LHCN-M2 (cell line): ENCODE measurements at places on chromosomes 7 and 10. TPM values are rescaled to one million over a fixed set of nuclear protein-coding genes. Genes with fewer than 3 reads are reported as not detected.

Gene TMEM270
- total RNA-seq: not detected in 2 replicates

Gene SPDYE2
- total RNA-seq: not detected in 2 replicates

Gene CYP26C1
- not detected in 2 replicates for total RNA-seq

DNA sequence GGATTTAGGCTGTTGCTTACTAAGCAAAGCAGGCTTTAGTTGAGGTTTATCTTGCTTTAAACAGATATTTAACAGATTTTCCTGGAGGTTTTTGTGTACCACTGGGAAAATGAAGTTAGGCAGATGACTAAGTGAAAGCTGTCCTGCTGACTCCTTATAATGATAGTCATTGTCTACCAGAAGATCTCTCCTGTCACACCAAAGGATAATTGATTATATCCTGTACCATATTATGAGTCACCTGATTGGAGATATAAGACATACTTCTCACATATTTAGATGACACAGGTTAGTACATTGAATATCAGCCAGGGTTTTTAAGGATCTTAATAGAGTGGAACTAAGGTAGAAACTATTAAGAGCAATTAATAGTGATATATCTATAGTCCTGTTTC, 68.4 kb downstream of the PTEN start:
- DNase-seq: peak; percentile 35

DNA sequence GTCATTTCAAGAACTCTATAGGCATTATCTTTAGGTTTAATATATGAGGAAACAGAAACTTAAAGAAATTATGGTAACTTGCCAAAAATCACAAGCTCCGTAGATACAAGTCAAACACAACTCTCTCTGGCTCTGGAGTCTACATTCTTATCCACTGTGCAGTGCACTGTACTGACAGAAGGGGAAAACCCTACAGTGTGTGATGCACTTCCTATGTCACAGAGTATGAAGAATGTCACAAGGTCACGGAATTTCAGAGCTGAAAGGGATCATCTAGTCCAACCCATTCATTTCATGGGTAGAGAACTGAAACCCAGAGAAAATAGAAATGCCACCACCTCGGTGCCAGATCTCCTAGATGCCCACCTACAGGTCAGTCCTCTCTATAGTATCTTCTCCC, 86.1 kb downstream of the LRRTM3 start:
- no peak for DNase-seq
